Heart left ventricle (tissue), 16 donors: ENCODE measurements at places on chromosomes 12 and 14.
A peak's percentile ranks its signal among the peaks of the same experiment; 100 is the strongest.

GRCh38 chr12:93614917-93615596, 42.6 kb downstream of the SOCS2 start:
- DNase-seq: no peak

GRCh38 chr12:95169368-95169767, 47.9 kb downstream of the FGD6 start:
- no peak for DNase-seq

DNA sequence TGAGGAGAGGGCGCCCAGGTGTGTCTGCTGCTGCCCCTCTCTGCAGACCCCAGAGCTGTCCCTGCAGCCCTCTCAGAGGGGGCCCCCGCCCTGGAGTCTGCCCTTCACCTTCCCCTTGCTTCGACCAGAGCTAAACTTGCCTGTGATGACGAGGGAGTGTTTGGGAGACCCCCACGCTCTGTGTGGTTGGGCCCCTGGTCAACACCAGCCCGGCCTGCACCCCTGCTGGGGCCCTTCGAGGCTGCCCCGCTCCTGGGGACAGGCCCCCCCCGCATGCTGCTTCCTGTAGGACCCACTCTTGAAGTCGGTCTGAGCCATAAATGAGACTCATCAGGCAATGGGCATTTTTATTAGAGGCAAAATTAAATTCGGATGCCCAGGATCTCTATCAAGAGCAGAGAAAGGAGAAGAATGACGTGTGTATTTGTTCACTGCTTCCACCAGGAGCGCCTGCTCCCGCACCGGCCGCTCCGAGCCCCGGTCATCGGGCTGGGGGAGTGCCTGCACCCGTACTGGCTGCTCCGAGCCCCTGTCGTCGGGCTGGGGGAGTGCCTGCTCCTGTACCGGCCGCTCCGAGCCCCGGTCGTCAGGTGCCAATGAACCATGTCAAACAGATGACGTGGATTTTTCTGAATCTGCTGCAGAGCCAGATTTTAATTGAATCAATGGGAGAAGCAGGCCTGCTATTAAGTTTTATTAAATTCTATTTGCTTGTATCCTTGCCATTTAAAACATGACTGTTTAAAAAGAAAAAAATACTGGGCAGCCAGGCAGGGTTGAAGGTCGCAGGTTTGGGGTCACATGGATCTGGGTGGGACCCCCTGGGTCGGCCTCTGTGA, 47.7 kb downstream of the NOC4L start:
- no peak for DNase-seq

DNA sequence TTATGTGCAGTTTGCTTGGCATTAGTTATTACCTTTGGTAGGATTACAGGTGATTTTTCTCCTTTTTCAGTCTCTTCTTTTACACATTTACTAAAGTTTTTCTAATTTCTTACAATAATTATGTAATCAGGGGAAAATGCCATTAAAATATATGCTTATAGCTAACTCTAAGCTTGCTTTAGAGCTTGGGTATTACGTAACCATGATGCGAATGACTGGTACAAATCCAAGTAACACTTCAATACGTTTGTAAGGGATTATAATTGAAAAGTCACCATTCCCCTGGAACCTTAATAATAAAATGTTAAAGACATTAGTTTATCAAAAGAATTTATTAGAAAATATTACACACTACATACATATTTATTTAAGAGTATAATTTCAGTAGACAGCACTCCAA, 71.6 kb downstream of the SCAF11 start:
- DNase-seq: no peak

DNA sequence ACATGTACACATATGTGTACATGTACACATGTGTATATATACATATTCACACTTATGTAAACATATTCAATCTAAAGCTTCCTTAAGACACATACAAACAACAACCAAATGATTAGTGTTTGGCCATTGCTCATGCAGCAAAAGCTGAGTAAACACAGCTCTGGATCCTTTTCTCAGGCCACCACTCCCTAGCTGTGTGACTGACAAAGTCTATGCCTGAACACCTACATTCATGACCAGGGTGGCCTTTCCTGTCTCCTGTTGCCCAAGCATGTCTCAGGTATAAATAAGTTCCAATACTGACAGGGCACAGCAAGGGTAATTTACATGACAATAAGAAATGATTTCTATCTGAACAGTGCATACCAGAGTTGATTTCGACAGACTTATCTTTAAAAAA, 1.4 kb upstream of the PTPRO start:
- DNase-seq: no peak

DNA sequence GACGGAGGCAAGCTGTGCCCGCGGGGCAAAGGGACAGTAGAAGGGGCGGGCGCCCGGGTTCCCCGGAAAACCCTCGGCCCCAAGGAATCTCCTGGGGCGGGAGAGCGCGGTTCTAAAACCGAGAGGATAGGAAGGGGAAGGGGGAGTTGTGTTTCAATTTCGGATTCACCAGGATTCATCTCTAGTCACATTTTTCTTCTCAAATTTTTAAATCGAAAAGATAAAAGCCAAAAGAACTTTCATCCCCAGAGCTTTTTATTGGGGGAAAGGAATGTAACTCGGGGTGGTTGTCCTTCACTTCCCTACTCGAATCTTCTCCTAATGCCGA, 1.4 kb downstream of the BMP4 start:
- DNase-seq: no peak

- no peak for DNase-seq
Measured at GRCh38 chr14:74754899-74755298, 8.2 kb upstream of the YLPM1 start.

DNA sequence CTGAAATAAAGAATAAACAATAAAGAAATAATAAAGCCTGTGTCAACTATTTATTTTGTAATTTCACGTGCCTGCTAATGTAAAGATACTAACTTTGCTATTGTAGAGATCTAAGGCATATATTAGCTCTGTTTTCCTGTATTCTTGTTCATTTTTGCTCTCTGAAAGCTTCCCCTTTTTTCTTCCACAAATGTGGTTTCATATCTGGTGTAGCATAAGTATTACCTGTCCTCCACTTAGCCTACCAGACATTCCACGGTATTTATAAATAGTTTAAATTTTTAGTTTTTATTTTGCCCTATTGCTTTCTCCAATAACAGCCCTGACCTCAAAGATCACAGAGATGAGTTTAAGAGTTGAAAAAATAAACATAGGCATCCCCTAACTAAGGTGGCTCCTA, 92.6 kb upstream of the ATP2B1 start:
- DNase-seq: no peak

- peak; percentile 80 for DNase-seq
Measured at GRCh38 chr14:93332397-93332852, 411 bp downstream of the BTBD7 start.

GRCh38 chr12:71589478-71589881, 74.2 kb downstream of the ZFC3H1 start:
- no peak for DNase-seq

DNA sequence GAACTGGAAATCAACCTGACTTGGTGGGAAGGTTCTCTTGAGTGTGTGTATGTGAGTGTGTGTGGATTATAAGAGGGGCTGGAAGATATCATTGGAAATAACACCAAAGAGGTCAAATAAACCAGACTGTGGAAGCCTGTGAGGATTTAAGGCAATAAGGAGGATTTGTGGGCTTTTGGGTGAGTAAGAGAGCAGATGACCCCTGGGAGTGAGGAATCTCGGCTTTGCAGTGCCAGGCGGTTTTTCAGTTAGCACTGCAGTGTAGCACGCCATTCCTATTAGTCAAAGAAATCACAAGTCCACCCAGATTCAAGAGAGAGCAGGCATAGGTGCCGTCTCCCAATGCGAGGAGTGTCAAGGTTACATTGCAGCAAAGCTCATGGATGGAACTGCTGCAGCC, 63.3 kb downstream of the CALM1 start:
- no peak for DNase-seq

- DNase-seq: peak; percentile 47
Measured at GRCh38 chr12:6563448-6564050, 4.5 kb downstream of the NOP2 start.

DNA sequence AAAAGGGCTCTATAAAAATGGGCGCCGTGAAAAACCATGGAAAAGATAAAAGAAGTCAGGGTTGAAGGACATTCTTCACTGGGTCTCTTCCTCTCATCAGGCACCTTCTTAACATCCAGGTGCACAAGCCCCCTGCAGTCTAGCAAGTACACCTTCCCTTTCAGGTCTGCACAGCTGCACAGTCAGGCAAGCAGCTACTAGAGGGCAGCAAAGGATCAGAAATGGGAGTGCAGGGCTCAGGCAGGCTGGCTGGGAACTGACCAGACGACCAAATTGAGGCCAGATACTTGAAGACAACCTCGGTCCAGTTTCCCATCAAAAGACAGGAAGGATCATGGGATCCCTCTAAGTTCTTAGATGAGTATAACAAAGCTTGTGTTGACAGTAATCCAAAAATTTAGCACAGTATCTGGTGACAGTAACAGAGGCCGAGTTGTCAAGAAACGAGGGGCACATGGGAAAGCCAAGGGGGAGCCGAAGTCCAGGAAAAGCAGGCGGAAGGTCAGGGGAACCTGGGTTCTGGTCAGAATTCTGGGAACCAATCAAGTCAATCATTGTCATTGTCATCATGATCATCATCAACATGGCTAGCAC, 10.1 kb upstream of the GRIP1 start:
- DNase-seq: no peak

DNA sequence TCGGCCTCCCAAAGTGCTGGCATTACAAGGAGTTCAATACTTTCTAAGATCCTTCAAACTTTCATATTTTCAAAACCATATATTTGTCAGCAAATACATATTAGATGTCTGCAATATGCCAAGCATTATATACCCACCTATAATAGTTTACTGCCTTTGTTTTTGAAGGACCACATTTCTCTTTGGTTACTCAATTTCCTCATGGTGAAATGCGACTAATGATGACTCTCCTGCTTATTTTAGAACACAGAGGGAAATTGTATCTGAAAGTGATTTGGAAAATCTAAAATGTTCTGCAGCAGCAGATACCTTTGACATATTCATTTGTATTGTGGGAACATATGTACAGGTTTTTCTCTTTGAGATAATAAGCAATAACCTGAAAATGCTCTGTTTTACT, 2.7 kb upstream of the CNTN1 start:
- DNase-seq: no peak

- DNase-seq: no peak
Measured at GRCh38 chr12:51295651-51296050, 25.4 kb upstream of the SMAGP start.

GRCh38 chr12:89183985-89184435, 168.3 kb downstream of the DUSP6 start:
- no peak for DNase-seq

GRCh38 chr12:5430641-5431603, 986 bp upstream of the NTF3 start:
- DNase-seq: no peak

GRCh38 chr12:70059373-70059772, 183.9 kb upstream of the CNOT2 start:
- DNase-seq: no peak

DNA sequence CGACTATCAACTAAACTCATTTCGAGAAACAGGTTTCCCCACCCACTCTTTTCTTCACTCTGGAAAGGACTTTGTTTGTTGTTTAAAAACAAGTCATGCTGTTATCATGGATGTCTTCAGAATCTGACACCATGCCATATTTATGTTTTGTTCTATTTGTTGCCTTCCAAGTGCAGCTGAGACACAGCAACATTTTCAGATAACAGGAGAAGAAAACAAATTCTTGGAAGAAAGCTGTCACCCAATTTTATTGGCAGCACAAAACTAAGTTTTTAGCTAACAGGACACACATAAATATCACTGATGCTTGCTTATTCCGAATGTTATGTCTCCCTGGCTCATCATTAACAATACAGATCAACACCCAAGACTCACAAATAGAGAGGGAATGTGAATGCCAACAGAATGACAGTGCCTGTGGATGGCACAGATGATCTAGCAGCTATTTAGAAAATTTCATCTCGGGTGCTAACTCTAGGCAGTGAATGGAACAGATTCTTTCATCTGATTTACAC, 147.9 kb downstream of the RPS29 start:
- DNase-seq: no peak

GRCh38 chr12:127688906-127689428, 578.0 kb upstream of the TMEM132C start:
- DNase-seq: no peak

DNA sequence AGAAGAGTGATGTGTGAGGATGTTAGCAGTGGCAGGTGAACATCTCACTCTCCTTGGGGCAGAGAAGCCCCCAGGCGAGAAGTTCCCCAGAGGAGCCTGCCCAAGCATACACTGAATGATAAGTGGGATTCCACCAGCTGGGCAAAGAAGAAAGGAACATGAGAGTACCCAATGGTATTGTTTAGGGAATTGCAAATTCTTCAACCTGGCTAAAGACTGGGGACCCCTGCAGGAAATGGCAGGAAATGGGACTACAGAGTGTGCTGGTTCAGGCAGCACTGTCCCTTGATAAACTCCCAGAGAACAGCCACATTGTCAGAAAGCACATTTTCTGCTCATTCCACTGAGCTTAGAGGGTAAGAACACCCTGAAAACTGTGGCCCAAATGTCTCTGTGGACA, 121.3 kb downstream of the RPS29 start:
- DNase-seq: no peak

GRCh38 chr12:122785503-122785902, 11.1 kb downstream of the CCDC62 start:
- no peak for DNase-seq

GRCh38 chr14:91061056-91061887, 831 bp upstream of the RPS6KA5 start:
- DNase-seq: no peak

- no peak for DNase-seq
Measured at GRCh38 chr14:31229009-31229408, 21.4 kb upstream of the HECTD1 start.

- DNase-seq: no peak
Measured at GRCh38 chr12:113059071-113059595, 2.6 kb downstream of the DTX1 start.

DNA sequence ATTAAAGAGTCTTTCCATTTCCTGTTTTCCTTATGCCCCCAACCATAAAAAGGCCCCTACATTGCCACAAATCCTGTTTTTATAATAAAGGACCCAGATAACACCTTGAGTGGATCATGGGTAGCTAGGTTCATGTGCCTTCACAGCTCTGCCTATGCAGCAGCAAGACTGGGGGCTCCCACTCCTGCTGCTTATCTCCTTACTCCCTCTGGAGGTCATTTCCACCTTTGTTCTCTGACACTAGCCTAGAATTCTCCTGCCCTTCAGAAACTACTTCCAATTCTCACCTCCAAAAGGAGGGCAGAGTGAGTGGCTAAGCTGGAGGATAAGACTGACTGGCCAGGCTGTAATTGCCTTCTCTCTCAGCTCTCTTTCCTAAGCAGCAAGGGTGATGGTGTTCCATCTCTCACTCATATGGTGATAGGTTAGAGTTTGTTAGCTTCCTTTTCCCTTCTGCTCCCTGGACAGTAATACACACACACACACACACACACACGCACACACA, 20.0 kb upstream of the STAC3 start:
- DNase-seq: no peak

DNA sequence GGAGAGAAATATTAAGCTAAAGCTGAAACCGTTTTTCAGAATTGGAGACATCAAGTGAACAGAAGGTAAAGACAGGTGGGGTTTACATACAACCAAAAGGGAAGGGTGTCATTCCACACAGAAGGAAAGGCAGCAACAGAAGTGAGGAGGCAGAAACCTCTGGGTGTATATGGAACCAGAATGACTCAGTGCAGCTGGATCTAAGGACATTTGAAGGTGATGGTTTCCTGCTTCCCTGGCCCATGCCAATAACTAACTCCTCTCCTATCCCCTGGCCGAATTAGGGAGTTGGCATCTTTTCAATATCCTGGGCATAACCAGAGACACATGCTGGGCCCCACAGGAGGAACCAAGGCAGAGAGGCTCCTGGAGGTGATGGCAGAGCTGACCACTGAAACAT, 8.4 kb downstream of the NCKAP5L start:
- DNase-seq: no peak
